Foreskin keratinocyte (primary cell): ENCODE measurements at places on chromosomes 6 and 20. TPM values are rescaled to one million over a fixed set of nuclear protein-coding genes. Genes with fewer than 3 reads are reported as not detected.

GRCh38 chr20:20009784-20010253 lies 7.3 kb upstream of the NAA20 start:
- no peak for DNase-seq

The SLC22A16 gene
- not detected in 2 replicates for total RNA-seq

- no peak for DNase-seq
Observed at GRCh38 chr6:34030831-34031624, 114.9 kb downstream of the GRM4 start.

DNA sequence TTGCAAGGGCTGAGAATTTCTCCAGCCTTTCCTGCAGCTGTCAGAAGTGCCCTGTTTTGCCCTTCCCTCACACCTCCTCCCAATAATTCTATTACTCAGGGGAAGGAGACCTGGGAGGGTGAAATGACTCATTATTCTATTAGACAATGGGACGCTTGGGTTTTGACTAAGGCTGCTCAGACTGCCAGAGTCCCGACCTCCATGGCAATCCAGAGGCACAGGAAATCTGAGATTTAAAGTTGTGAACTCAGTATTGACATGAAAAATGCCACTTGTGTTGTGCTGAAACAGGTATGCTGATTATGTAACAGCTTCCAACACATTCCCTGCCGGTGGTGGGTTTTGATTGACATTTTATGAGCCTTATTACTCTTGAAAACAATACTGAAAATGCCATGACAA lies 625.9 kb upstream of the FLRT3 start:
- DNase-seq: peak; percentile 88

DNA sequence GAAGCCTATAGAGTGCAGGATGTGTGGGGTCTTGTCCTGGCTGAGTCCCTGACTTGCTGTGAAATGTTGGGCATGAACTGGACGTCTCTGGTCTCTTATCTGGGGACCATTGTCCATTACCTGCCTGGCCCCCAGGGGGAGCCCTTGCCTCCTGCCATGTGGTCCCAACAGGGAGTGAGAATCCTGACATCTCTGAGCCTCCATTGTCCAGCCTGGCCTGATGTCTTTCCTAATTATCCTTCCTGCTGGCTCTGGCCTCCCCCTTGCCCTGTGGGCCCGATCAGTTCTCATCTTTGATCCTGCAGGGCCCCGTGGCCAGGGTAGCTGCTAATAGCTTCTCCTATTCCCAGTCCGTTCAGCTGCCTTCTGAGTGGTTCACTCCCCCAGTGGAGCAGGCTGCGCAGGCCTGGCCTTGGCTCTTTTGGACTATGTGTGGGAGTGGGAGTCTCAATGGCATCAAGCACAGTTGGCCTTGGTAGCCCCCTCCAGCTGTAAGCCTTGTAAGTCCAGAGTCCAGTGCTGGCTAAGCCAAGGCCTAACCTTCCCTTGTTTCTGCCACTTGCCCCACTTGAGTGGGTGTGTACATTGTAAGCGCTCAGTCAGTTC lies 77.9 kb upstream of the RALY start:
- DNase-seq: no peak

GRCh38 chr20:25217161-25218108 lies 21.9 kb downstream of the ENTPD6 start:
- DNase-seq: no peak

DNA sequence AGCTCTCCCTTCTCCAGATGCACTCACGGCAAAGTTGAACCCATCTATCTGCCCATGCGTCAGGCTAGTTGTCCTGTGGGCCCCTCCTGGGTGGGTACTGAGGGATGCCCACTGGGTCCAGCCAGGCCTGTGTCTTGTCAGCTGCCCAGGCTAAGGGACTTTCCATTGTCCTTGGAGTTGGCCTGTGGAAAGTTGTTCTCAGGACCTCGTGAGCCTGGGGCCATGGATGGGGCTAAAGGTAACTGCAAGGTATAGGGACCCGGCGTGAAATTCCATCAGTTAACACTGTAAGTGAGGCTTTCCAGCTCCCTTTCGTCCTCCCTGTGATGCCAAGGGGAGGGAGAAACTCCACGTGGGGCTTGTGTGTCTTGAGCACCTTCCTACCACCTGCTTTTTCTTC lies 126.5 kb downstream of the CEBPB start:
- DNase-seq: no peak

DNA sequence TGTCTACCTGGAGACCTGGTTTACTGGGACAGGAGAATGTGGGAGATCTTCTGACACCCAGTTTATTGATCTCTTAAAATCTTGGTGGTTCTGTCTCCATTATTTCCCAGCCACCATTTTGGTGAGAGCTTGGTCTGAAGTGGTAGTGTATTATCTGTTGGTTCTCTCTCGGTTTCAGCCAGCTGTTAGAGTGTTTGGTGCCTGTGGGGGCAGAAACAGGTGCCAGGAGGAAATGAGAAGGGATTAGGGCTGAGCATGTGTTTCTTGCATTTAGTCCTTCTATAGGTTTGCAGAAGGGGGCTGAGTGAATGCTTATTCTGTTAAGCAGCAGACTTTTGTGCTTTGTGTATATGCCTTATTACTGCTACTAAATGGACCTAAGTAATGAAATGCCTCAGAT lies 9.6 kb downstream of the JARID2 start:
- DNase-seq: no peak

GRCh38 chr6:87736809-87737540 lies 34.9 kb upstream of the AKIRIN2 start:
- no peak for DNase-seq

GRCh38 chr20:37759052-37759553 lies 65.3 kb downstream of the CTNNBL1 start:
- DNase-seq: no peak

DNA sequence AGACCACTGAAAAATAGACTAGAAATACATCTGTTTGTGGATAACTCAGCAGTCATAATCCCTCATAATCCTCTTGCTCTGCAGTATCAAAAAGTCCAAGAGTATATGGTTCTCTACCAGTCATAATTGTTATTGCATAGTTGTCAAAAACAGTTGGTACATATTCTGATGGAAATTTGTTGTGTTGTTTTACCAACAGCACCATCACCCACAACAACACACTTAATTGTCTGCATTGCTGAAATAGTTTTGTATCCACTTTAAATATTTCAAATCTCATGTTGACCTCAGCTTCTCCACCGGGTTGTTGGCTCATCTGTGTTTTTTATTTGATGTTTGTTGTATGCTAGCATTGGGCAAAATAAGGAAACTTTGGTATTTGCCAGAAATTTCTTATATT lies 39.4 kb downstream of the ITCH start:
- no peak for DNase-seq

- DNase-seq: no peak
Observed at GRCh38 chr6:129647044-129647443, 62.9 kb downstream of the ARHGAP18 start.

DNA sequence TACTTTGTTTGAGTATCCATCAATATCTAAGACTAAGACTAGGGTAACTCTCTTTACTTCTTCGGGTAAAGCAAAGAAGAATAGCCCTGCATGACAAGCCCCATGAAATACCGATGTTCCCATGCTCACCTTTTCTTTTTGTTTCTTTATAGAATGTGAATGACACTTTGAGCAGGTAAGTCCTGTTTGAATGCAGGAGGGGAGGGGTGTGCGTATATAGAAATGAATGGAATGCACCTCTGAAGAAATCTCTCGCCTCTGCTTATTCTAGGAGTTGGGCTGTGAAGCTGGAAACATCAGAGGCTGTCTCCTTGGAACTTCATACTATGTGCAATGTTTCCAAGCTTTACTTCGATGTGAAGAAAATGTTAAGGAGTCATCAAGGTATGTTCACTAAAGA lies 10.3 kb downstream of the TRIM38 start:
- no peak for DNase-seq

DNA sequence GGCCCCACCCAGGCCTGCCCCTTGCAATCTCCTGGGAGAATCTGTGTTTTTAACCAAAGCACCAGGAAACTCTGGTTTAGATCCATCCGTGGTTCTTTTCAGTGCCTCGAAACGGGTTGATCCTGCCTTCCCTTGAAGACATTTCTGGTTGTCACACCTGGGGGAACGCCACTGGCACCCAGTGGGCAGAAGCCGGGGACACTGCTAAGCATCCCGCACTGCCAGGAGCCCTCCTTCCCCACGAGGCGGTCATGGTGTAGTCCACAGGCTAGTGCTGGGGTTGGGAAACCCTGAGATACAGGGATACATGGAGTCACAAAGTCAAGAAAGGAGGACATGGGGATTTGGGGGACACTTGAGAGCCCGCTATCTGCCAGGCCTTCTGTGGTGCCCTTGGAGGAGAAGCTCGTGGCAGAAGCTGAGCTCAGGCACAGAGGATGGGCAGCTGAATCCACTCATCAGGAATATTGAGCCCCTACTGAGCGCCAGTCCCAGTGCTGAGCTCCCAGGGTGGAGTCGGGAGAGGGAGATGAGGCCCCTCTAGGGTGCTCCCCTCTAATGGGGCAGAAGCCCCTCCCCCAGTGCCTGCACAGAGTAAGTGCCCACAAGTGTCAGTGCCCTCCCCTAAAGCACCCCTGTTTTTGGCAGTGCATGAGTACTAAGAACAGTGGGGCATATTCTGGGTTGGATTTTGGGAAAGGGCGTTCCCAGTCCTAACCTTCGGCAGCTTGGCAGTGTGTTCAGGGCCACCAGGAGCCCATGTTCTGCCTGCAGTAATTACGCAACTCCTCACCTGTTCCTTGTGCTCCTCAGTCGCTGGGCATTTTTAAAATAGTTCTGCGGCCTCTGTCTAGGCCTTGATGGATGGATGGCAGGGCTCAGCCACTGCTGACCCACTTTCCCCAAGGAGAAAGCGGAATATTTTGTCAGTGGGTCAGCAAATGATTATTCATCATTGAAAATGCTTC lies 25.6 kb upstream of the PHACTR3 start:
- DNase-seq: no peak

- no peak for DNase-seq
Observed at GRCh38 chr6:35905141-35905785, 15.6 kb downstream of the SRPK1 start.

- peak; percentile 70 for DNase-seq
Observed at GRCh38 chr20:58251979-58252591, 23.6 kb upstream of the ANKRD60 start.

The SCGN gene
- not detected in 2 replicates for total RNA-seq

- DNase-seq: peak; percentile 25
Observed at GRCh38 chr20:23679133-23680092, 9.4 kb downstream of the CST4 start.

- DNase-seq: no peak
Observed at GRCh38 chr20:38260025-38260377, 534 bp downstream of the KIAA1755 start.

- no peak for DNase-seq
Observed at GRCh38 chr20:58614366-58614765, 36.7 kb upstream of the STX16 start.

GRCh38 chr6:157235600-157236039 lies 87.7 kb downstream of the TMEM242 start:
- no peak for DNase-seq

GRCh38 chr6:159969204-159969912 lies 476 bp downstream of the IGF2R start:
- no peak for DNase-seq

The GNAS-AS1 gene
- 0.27 and 0.63 TPM in 2 replicates for total RNA-seq

The BTN2A1 gene
- 9.9 and 10.0 TPM in 2 replicates for total RNA-seq

GRCh38 chr6:99232056-99232455 lies 117.4 kb downstream of the FAXC start:
- DNase-seq: peak; percentile 12

DNA sequence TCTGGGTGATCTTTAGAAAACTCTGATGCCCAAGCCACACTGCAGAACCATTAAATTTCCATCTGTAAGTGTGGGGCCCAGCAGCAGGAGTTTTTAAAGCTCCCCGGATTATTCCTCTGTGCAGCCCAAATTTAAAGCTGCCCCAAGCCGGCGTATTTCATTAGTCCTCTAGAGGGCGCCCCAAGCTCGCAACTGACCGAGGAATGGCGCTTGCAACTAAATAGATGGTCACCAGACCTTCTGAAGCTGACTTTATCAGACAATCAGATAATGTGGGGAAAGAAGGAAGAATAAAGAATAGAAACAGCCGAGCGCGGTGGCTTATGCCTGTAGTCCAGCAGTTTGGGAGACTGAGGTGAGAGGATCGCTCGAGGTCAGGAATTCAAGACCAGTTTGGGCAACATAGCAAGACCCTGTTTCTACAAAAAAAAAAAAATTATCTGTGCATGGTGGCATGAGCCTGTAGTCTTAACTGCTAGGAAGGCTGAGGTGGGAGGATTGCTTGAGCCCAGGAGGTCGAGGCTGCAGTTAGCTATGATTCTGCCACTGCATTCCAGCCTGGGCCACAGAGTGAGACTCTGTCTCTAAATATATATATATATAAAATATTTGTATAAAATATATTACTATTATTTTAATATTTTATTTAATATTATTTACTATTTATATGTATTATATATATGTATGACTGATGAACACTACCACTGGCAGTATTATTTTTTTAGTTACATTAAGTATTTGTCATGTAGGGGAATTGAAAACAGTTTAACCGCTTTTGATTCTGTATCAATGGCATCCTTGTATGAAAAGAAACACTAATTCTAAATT lies 56.0 kb downstream of the OTOR start:
- no peak for DNase-seq

DNA sequence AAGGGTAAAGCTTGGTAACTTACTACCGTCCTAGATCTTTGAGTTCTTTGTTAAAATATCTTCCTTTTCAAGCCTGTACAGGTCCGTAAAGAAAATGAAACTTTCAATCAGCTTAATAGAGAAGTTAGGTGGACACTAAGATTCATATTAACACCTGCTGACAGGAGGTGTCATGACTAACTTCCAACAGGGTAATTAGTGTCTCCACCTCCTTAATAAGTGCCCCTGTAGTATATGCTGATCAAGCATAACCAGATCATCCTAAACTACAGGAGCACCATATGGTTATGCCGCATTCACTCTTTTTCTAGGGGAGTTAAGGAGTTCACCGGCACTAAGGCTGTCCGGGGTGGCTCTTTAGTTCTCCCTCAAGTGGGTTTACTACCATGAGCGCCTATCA lies 23.9 kb upstream of the RALGAPA2 start:
- DNase-seq: no peak

- no peak for DNase-seq
Observed at GRCh38 chr6:24738741-24739140, 19.8 kb upstream of the C6orf62 start.

GRCh38 chr6:3036861-3037637 lies 31.2 kb upstream of the RIPK1 start:
- no peak for DNase-seq

DNA sequence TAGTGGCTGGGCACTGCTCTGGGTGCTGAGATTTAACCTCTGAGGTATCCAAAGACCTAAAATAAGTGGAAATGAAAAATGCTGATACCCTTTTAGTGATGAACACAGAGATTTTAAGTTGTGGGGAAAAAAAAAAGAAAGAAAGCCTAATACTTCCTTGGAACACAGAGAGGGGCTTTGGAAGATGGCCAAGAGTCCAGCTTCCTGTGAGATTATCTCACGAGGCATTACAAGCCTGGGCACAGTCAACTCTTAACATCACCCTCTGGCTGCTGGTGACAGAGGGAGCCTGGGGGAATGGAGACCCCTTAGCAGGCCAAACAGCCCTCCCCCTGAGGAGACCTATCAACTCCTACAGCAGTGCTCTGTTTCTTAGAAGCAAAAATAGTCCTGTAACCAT lies 19.7 kb downstream of the BTN2A1 start:
- no peak for DNase-seq

The CDH4 gene
- total RNA-seq: 11.2 and 12.8 TPM in 2 replicates

GRCh38 chr6:168100011-168100802 lies 21.2 kb upstream of the FRMD1 start:
- no peak for DNase-seq

- DNase-seq: no peak
Observed at GRCh38 chr6:52931351-52931750, 21.9 kb upstream of the GSTA3 start.

- no peak for DNase-seq
Observed at GRCh38 chr20:50708845-50709635, 17.7 kb upstream of the RIPOR3 start.

- DNase-seq: no peak
Observed at GRCh38 chr6:135858931-135859330, 7.4 kb downstream of the PDE7B start.
